Left cardiac atrium (tissue), 4 donors: ENCODE measurements at places on chromosomes 1 and 21. TPM values are rescaled to one million over a fixed set of nuclear protein-coding genes. Genes with fewer than 3 reads are reported as not detected.
A peak's percentile ranks its signal among the peaks of the same experiment; 100 is the strongest.

- no peak for DNase-seq
Measured at GRCh38 chr1:156366378-156367166, 2.4 kb upstream of the RHBG start.

DNA sequence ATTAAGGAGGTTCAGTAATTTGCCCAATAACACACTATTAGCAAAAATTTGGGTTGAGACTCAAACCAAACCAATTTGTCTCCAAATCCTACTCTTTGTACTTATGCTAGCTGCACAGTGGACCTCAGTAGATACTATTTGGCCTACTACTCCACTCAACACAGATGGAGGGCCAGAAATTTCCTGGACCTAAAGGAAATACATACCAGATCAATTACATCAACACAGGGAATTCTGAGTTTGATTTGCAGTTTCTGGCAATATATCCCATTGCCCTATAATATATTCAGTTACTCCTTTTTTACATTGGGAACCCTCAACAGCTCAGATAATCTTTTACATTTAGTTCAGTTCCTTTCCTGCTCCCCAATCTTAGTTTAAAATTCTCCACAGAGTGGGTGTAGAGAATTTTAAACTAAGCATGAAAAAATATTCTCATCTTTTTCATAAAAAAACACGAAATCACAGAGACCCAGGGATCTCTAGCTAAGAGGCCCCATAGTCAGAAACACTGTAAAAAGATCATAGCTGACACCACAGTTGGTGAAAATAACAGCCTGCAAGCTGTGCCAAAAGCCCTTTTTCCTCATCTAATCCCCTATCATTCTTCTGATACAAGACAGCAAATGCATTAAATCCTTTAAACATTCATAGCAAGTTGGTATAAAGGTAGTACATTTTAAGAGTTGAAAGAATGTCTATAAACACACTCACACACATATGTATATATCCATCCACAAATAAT lies 317.7 kb upstream of the ESRRG start:
- no peak for DNase-seq

DNA sequence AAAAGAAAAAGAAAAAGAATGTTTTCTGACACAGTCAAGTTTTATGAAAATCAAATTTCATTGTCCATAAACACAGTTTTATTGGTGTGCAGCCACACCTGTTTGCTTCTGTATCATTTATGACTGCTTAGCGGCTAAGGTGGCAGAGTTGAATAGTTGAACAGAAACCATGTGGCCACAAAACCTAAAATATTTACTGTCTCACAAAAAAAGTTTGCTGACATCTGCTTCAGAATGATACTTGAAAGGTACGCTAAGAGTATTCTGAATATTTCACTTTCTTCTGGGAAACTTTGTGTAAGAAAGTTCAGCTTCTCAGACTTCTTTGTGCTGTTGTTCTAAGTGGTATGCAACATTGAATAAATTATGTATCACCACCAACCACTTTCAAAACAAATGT lies 6.2 kb downstream of the KCNK1 start:
- no peak for DNase-seq

DNA sequence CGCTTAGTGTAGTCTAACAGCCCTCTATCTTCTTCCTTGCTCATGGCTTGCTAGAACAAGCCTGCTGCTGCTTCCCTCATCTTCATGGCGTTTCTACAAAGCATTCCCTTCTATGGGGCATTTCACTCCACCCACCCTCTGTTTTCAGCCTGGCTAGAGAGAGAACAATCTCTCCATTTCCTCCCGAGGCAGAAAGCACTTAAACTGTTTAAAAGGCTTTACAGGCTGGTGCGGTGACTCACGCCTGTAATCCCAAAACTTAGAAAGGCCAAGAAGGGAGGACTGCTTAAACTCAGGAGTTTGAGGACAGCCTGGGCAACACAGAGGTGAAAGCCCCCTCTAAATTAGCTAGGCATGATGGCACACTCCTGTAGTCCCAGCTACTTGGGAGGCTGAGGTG lies 17.8 kb downstream of the ORC1 start:
- DNase-seq = no peak

GRCh38 chr1:207867136-207868109 lies 43.5 kb downstream of the CD34 start:
- DNase-seq = peak; percentile 41

DNA sequence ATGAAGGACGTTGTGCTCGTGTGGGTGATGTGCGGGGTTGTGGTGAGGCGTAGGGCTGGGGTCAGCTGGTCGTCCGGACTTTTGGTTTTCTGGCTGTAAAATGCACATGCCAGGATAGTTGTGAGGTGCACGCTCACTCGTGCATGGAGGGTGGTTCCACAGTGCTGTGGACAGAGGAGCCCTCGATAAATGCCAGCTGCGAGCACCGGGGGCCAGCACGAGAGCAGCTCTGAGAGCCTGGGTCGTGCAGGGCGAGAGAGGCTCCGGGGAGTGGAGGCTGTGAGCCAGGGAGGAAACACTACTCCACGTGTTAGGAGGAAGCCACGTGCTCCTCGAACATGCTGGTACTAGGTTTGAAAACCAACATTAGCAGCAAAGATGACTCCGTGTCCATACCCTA lies 39.4 kb downstream of the COL18A1 start:
- DNase-seq = peak; percentile 23

DNA sequence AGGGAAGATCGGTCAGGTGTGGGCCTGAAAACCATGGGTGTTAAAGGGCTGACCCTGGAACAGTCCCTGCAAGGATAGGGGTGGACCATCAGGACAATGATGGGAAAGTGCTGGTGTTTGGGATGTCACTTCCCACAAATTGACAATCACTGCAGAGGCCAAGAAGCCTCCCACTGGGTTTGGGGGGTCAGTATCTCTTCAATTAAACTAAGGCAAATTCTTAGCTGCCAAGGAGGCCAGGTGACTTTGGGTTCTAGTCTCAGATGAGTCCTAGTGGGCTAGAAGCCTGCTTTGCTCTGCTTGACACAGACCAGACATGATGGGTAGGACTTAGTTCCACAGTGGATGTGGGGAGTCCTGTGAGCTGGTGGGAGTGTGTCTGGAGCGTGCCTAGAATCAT lies 29.3 kb upstream of the KCNA2 start:
- no peak for DNase-seq

- DNase-seq = no peak
Measured at GRCh38 chr1:82161700-82162141, 361.0 kb downstream of the ADGRL2 start.

DNA sequence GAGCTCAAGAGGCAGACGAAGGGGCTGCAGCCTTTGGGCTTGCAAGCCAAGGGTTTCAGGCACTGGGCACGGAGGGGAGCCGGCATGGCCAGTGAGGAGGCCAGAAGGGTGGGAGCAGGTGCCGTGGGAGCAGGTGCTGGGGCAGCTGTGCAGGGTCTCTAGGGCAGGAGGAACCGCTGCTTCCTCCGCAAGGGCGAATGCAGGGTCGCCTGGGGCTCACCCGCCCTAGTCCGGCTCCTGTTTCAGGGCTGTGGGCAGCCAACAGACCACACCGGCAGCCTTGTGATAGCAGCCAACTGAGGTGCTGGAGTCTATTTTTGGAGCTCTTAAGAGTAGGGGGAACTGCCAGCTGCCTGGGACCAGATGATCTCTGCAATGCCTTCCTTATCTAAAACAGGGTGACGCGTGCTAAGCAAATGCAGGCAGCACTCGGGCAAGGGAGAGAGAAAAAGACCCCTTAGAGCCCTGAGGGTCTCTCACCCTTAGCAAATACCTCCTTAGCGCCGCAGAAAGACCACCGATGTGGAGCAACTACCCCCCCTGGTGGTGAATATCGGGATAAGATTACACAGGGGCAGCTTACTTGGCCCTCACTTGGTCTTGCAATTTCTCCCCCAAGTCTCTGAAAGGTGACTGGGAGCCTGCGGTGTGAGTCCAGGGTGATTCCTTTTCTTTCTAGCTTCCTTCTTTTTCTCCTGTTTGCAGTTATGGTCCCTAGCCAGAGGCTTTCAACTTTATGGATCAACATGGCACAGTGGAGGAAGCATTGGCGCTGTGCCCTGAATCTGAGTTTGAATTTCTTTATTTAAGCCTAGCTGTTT lies 20.7 kb upstream of the MAPKAPK2 start:
- peak; percentile 63 for DNase-seq

GRCh38 chr21:39441502-39442475 lies 3.8 kb downstream of the LCA5L start:
- DNase-seq = no peak

DNA sequence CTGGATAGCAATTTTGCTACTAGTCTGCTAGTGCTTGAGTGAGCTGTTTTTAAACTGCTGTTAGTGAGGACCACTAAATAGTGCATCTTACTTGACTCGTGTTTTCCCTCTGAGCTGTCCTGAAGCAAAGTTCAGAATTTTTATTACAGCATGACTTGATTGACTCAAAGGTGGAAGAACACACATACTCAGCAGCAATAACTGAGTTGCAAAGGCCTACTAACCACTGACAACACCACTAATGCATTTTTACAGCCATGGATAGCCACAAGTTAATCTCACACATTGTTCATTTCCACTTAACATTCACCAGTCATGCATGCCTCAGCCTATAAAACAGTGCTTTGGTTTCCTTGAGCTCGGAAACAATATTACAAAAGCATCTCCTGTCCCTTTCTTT lies 148.7 kb downstream of the RUNX1 start:
- DNase-seq = no peak

- DNase-seq = peak; percentile 31
Measured at GRCh38 chr1:51877434-51878307, 856 bp downstream of the NRDC start.

DNA sequence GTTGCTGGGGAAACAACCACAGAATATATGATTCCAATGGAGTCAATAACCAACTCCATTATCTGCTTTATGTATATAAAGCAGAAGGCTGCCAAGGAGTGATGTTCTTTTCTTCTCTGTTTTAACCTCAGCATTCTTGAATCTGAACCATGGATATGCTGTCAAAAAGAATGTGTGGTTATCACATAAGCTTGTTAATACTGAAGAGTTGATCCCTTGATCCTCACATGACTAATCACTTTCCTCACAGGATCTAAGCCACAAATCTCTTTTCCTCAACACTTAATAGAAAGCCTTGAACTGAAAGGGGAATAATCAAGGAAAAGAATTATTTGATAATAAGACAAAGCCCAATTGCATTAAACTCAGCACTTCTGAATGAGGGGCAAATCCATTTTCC lies 271.3 kb upstream of the KIAA0040 start:
- no peak for DNase-seq

- no peak for DNase-seq
Measured at GRCh38 chr21:44334329-44335030, 4.7 kb downstream of the CFAP410 start.

DNA sequence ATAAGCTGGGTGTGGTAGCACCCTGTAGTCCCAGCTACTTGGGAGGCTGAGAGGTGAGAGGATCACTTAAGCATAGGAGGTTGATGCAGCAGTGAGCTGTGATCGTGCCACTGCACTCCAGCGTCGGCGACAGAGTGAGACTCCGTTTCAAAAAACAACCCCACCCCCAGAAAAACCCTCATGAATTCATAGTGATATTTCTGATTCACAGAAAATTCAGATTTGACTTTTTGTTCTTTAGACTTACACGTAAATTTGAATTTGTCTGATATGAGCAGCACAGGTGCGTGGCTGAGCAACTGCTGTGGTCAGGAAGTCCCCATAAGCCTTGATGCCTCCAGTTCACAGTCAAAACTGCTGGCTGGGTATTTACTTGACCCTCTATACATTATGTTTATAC lies 10.0 kb upstream of the MORC3 start:
- no peak for DNase-seq

DNA sequence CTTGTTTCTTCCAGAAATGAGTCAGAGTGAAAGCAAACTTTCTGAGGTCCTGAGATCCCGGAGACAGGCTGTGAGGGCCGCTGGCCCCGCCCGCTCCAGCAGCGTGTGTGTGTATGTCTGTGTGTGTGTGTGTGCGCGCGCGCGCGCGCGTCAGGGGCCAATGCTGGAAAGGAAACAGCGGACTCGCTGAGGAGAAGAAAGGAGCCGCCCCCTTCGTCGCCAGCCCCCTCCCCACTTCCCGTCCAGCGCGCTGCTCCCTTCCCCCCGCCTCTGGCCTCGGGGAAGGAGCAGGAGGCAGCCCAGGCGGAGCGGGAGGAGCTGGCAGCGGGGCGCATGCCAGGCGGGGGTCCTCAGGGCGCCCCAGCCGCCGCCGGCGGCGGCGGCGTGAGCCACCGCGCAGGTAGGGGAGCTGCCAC lies at the start of gene DISC1:
TSS of gene DISC1 (plus strand) at position 256 of the 416 bp plus-strand sequence. CDS start at position 334, 78 bp downstream.
- peak; percentile 91 for DNase-seq

FCGR1A gene
- total RNA-seq = 5.7 TPM

URB2 gene
- total RNA-seq = 8.4 TPM

PGBD5 gene
- total RNA-seq = 24.8 TPM

DNAJC6 gene
- 15.4 TPM for total RNA-seq

SEC16B gene
- total RNA-seq = 2.1 TPM

PRSS38 gene
- total RNA-seq = not detected

TIE1 gene
- total RNA-seq = 38.9 TPM

PDE9A gene
- total RNA-seq = 6.0 TPM

SYNC gene
- 14.5 TPM for total RNA-seq

KCNK1 gene
- total RNA-seq = 69.6 TPM
